ENCODE measurements at places on chromosomes 7 and 10.

DNA sequence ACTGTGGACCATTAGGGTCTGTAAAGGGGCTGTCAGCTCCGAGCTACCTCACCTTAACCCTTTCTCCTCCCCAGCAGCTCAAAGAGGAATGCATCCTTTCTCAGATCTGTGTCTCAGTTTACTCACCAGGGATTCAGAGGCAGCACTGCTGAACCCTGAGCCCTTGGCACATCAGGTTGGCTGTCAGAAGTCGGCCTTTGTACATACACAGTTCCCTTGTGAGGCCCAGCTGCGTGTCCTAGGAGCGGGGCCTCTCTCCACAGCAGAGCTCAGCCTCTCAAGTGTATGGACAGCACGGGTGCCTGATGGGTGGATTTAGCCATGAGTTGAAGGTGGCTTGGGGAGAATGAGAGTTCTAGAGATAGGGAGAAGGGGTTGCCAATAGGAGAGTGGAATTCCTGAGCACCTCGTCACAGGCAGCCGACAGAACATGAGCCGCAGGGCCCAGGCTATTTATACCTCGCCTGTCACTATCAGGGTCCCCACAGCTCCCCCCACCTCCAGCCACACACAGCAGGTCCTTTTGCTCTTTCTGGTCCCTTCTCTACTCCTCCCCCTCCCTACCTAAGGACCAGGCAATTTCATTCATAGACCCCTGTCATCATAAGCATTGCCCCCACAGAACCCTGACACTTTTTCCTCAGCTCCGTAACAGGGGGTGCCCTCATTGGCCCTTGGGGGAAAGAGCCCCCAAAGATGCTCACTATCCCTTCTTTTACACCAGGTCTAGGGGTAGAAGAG, 2.1 kb upstream of the FLNC start:
- no peaks in the 10 kb centered on the region for H3K36me3 ChIP-seq
- peaks cover 47% of the 10 kb centered on the region for H3K4me1 ChIP-seq
- H3K27me3 ChIP-seq, result peaks cover 19% of the 10 kb centered on the region
- H3K27ac ChIP-seq, result peak overlapping the region; percentile 18
- no peak overlapping the region for H3K4me3 ChIP-seq
- peak; percentile 20 for DNase-seq

DNA sequence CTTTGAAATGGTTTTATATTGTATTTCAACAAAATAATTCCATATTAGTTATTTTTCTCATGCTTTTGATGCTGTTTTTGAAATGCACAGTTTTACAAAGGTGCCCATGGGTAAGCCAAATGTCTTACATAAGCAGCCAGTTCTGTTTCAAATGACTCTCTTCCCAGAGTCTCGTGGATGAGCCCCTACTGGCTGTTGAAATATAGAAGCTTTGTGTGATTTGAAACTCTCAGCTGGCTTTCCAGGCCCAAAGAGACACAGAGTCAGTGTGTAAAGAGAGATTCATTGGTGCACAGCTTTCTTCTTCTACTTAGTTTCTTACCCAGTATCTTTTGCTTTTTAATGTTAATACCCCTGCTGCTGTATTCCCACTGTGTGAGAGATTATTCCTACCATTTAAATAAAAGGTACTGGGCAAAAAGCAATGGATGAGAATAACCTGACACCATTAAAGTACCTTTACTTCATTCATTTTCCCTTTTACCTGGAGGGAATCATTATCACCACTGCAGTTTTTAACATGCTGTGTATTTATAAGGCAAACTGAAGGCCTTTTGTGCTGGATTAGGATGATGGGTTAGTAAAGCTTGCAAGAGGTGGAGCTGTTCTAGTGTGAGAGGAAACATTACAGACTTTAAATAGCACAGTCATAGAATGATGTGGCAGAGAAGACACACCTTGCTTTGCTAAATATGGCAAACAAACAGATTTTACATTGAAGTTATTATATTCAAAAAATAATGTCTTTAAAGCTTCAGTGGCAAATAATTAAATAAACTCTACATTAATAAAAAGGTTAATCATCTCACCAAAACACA, 415.1 kb downstream of the THSD7A start:
- H3K27ac ChIP-seq, result no peak overlapping the region
- H3K4me1 ChIP-seq, result peaks cover 3% of the 10 kb centered on the region
- DNase-seq, result no peak
- no peaks in the 10 kb centered on the region for H3K27me3 ChIP-seq
- H3K36me3 ChIP-seq, result no peaks in the 10 kb centered on the region
- no peak overlapping the region for H3K4me3 ChIP-seq

- H3K27ac ChIP-seq, result no peak overlapping the region
- no peak for DNase-seq
- no peaks in the 10 kb centered on the region for H3K27me3 ChIP-seq
- H3K36me3 ChIP-seq, result no peaks in the 10 kb centered on the region
- no peaks in the 10 kb centered on the region for H3K4me1 ChIP-seq
Observed at GRCh38 chr7:151659219-151659618, 139.5 kb upstream of the RHEB start.

- H3K27ac ChIP-seq, result peak overlapping the region; percentile 27
- H3K4me1 ChIP-seq, result no peaks in the 10 kb centered on the region
- no peak overlapping the region for H3K4me3 ChIP-seq
- no peaks in the 10 kb centered on the region for H3K27me3 ChIP-seq
Observed at GRCh38 chr7:139423091-139423490, 60.4 kb downstream of the KLRG2 start.

GRCh38 chr7:95843286-95843685, 70.9 kb downstream of the DYNC1I1 start:
- H3K36me3 ChIP-seq, result no peaks in the 10 kb centered on the region
- H3K27ac ChIP-seq, result no peak overlapping the region
- H3K4me3 ChIP-seq, result no peak overlapping the region
- no peaks in the 10 kb centered on the region for H3K27me3 ChIP-seq
- peak; percentile 9 for DNase-seq
- peaks cover 21% of the 10 kb centered on the region for H3K4me1 ChIP-seq

DNA sequence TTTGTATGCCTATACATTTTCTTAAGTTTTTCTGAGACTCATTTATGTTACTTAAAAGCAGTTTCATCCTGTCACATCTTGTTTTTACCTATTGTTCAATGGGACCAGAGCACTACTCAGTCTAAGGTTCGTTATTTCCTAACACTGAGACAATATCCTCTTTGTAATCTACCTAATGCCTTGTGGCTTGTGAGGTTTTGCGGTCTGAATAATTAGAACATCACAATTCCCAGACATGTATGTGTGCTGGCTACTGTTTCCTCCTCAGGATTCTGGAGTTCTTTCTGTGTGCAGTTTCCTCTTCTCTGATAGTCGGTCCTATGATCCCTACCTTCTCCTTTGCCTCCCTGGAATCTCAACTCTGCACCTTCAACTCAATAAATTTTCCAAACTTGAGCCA, 620.2 kb downstream of the ANKRD7 start:
- H3K36me3 ChIP-seq, result no peaks in the 10 kb centered on the region
- no peak for DNase-seq
- no peak overlapping the region for H3K27ac ChIP-seq
- H3K4me1 ChIP-seq, result peaks cover 5% of the 10 kb centered on the region
- H3K4me3 ChIP-seq, result no peak overlapping the region
- no peaks in the 10 kb centered on the region for H3K27me3 ChIP-seq

DNA sequence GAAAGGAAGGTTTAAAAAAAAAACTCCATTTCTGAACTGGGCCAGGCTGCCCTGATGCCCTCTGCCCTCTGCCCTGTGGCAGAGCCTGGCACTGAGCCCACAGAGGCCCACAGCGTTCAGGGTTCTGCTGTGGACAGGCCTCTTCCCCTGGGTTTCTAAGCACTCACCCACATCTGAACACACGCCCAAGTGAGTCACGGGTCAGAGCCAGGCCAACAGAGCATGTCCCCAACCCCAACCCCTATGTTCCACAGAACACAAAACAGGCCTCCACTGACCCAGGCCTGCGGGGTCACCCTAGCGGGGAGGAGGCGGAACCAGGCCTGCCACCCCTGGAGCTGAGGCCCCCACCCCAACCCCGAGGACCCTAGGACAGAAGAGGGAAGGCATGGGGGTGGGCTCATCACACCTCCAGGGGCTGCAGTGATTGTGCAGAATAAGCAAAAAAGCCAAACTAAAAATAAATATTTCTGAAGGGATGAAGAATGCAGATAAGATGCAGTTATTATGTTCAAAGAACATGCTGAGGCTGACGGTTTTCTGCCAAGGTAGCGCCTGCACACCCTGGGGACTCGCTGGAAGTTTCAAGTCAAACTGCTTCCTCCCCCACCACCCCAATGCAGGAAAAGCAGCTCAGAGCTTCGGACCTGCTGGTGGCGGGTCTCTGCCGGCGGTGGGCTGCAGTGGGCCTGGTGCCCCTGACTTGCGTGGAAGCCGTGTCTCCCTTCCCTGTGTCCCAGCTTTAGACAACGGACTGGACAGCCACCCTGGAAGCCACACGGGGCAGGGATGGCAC, 5.4 kb downstream of the WDR86 start:
- peaks cover 19% of the 10 kb centered on the region for H3K27me3 ChIP-seq
- peaks cover 26% of the 10 kb centered on the region for H3K4me1 ChIP-seq
- no peaks in the 10 kb centered on the region for H3K36me3 ChIP-seq
- no peak overlapping the region for H3K27ac ChIP-seq

All from neural progenitor cell (in vitro differentiated cells).